ENCODE measurements at places on chromosomes 11 and 22.

- DNase-seq: no peak
Measured at GRCh38 chr11:20004866-20005265, 155.4 kb downstream of the DBX1 start.

DNA sequence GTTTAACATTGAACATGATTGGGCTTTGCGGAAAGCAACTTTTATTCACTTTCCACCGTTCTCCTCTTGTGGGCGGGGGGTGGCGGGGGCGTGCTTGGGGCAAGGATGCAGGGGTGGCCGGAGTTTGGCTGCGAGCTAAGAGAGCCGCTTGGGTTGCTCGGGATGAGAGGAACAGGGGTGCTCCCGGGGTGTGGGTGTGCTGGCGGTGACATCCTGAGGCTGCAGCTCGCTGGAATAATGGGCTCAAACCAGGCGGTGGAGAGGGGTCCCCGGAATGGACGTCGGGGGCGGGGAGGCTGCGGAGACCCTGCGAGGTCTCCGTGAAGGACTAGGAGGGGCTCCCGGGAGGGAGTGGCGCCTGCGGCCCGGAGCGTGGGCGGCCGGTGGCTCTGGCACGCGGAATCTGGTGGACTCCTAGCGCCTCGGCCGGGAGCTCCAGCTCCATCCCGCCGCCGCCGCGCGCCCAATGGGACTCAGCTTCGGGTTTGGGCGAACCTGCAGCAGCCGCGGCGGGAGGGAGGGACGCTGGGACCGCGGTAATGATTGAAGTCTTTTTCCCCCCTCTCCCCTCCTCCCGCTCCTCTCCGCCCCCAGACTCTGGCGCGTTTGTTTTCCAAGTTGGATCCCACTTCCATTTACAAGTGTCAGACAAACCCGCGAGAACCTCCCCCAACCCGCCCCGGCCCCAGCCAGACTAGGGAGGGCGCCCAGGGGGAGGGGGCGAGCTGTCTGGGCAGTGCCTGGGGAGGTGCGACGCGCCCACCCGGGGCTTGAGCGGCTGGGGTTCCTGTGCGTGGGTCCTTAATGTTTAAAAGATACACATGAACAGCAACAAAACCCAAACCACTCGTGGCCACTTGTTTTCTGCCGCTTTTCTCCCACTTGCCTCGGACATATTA lies 2.0 kb downstream of the FAT3 start:
- no peak for DNase-seq

DNA sequence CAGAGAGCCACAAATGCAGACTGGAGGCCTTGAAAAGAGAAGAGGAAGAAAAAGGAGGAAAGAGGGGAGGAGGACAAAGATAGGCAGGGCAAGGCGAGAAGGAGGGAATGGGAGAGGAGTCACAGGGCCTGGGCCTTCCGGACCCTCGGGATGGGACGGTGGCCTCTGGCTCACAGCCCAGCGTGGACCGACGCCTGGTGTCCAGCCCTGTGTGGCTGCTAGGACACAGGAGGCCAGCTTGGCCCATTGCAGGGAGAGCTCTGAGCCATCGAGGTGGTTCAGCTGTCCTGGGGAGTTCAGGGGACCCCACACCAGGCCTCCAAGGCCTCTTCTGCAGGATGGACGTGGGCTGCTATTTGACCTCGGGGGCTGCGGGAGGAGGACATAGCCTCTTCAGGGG lies 9.4 kb downstream of the MYO7A start:
- DNase-seq: no peak

DNA sequence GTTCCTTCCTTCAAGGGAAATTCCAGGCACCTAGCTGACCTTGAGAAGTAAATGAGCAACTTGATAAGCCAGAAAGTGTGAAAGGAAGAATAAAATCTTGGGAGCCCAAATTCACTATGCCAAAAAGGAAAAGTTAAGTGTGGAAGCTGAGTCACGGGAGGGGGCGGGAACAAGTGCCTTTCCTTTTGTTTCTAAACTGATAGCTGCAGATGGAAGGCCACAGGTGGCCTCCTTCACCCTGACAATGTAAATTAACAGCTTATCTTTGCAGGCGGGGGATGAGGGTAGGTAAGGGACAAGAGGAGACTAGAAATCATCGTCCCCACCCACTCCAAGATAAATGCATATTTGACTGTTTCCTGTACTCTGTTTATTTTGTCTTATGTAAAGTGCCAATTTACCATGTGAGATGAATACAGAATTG lies 36.4 kb upstream of the TREH start:
- peak; percentile 36 for DNase-seq

DNA sequence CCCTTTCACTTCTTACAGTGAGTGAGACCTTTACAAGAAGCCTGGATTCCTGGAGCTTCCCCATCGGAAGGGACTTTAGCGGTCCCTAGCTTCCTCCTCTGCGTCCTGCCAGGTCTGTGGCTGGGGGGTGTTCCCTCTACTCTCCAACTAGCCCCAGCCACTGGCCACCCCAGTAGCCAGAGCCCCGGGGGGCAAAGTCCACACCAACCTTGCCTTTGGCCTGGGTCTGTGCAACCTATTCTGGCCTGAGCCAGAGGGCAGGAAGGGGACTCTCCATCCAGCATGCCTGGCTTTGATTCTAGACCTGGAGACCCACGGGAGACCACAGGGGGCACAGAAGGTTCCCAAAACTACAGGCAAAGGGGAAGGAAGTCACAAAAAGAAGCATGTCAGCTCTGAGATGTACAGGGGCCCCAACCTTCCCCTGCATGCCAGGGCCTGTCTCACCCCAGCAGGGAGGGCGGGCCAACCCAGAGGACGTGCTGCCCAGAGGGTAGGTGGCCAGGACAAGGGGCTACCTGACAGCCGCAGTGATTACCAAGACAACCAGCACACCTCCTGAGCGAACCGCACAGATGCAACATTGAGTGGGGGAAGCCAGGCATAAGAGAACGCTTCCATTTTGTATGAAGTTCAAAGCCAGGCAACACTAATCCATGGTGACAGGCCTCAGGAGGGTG lies 52.4 kb downstream of the DSCAML1 start:
- DNase-seq: no peak

DNA sequence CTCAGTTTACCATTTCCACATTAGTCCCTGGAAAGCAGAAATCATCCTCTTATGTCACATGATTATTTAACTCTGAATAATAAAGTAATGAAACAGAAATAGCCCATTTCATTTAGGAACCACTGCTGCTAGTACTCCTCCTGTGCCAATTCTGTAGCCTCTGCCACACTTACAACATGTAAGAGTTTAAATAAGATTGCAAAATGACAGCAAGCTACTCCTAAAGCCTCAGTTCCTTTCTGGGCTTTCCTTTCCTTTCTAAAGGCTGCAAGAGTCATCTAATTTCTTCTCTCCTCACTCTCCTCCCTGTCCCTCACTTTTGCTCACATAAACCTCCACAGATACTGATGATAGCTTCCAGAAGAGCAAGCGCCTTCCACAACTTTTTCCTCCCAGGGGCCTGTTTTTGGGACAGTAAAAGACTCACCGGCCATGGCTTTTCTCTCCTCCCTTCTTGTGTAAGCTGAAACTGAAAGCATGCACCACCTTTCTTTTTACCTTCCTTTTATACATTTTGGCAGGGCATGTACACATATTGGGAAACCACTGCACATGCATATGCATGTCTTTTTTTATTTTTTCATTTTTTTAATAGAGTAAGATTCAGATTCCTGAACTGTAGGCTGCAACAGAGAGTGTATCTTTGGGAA lies 38.5 kb downstream of the CARD18 start:
- DNase-seq: no peak

DNA sequence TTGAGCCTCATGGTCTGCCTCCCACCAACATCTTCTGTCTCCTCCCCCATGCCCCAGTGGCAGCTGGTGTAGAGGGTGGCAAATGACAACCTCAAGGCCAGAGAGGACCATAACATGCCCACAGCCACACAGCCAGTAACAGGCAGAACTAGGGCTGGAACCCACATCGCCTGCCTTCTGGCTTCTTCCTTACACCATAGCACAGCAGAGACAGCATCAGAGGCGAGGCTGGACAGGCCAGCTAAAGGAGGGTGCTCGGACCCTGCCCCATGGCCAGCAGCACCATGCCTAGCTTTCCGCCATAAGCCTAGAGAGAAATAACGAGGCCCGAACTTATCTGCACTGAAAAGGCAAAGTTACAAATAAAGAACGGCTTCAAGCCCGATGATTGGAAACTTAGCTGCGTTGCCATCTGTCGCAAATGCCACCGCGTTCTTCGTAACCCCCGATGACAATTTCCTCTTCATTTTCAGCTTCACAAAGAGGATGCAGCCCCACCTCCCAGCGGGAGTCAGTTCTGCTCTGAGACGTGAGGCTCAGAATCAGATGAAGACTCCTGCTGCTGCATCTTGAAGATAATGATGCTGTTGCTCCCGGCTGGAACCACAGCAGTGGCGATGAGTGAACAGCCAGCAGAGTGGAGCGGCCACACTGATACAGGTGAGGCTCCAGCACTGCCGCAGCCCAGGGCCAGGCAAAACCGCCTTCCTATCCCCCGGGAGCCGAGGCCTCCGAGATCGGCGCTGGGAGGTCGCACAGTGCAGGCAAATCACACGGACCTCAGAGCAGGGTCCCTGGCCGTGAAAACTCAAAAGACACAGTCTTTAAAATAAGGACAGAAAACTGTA lies 73.8 kb upstream of the RTL6 start:
- no peak for DNase-seq

GRCh38 chr22:48535868-48536540 lies 1291.7 kb downstream of the BRD1 start:
- no peak for DNase-seq

- DNase-seq: no peak
Measured at GRCh38 chr11:102111011-102111786, 952 bp downstream of the YAP1 start.

- DNase-seq: no peak
Measured at GRCh38 chr11:2802389-2803185, 83.0 kb downstream of the CDKN1C start.

DNA sequence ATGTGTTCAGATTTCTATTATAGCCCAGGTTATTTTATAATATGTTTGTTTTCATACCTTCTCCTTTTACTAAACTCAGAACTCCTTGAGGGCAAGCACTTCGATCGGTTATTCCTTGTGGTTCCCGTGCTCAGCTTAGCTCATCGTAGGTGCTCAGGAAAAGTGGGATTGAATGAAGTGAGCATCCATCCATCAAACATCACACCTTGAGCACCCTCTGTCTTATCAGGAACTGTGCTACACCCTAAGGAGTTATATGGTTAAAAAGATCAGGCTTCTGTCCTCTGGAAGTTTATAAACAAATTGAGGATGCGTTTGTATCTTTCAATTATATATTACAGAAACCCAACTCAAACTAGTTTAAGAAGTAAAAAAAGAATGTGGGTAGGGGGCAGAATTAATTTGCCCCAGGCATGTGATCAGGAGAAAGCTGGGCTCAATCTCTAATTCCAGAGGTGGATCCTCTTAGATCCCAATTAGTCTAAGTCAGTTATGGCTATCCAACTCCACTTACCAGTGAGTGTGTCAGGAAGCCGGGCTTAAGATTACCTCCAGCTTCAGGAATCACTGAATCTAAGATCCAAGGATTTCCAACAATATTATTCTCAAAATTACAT lies 59.9 kb upstream of the RRAS2 start:
- DNase-seq: no peak

- DNase-seq: no peak
Measured at GRCh38 chr22:37566903-37567798, 6.9 kb downstream of the CDC42EP1 start.

GRCh38 chr11:19729141-19729540 lies 16.5 kb downstream of the NAV2 start:
- no peak for DNase-seq

GRCh38 chr22:27827604-27828587 lies 26.3 kb upstream of the MN1 start:
- DNase-seq: no peak

DNA sequence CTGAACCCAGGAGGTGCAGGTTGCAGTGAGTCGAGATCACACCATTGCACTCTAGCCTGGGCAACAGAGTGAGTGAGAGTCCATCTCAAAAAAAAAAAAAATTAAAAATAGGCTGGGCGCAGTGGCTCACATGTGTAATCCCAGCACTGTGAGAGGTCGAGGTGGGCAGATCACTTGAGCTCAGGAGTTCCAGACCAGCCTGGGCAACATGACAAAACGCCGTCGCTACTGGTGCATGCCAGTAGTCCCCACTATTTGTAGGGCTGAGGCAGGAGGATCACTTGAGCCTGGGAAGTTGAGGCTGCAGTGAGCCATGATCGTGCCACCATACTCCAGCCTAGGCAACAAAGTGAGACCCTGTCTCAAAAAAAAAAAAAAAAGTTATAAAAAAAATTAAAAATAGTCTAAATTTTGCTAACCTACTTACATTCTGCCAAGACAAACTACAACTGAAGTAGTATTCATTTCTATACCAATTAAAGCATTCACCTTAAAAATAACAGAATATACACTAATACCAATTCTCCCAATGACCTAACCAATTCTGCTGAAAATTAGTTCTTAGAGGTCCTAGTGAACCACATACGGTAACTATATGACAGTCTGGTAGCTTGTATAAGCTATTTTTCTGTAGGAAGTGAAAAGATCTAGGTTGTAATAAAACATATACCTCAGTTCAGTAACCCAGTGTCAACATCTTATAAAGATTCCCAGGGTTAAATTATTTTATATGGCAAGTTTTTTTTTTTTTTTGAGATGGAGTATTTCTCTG lies 7.1 kb downstream of the DDX6 start:
- DNase-seq: no peak

- DNase-seq: no peak
Measured at GRCh38 chr11:63635762-63636465, 21.7 kb upstream of the PLAAT3 start.

- no peak for DNase-seq
Measured at GRCh38 chr22:22400099-22400498, 108.4 kb downstream of the ZNF280B start.

DNA sequence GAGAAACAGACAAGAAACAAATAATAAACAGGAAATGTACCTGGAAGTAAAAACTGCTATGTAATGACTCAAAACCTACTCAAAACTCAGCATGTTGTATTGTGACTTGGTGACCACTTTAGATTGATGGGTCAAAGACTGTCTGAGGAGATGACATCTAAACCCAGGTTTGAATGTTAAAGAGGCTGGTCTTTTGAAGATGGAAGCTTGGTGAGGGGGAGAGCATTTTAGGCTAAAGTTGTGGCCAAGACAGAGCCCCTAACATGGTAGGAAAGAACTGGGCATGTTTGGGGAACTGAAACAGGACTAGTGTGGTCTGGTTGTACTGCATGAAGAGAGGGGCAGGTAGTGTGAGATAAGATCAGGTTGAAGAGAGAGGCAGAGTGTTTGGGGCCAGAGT lies 85.3 kb upstream of the MYO18B start:
- no peak for DNase-seq
